ENCODE measurements at places on chromosomes 2 and 18. TPM values are rescaled to one million over a fixed set of nuclear protein-coding genes. Genes with fewer than 3 reads are reported as not detected.

EPB41L3 gene
- total RNA-seq, result 1.1 TPM

DNA sequence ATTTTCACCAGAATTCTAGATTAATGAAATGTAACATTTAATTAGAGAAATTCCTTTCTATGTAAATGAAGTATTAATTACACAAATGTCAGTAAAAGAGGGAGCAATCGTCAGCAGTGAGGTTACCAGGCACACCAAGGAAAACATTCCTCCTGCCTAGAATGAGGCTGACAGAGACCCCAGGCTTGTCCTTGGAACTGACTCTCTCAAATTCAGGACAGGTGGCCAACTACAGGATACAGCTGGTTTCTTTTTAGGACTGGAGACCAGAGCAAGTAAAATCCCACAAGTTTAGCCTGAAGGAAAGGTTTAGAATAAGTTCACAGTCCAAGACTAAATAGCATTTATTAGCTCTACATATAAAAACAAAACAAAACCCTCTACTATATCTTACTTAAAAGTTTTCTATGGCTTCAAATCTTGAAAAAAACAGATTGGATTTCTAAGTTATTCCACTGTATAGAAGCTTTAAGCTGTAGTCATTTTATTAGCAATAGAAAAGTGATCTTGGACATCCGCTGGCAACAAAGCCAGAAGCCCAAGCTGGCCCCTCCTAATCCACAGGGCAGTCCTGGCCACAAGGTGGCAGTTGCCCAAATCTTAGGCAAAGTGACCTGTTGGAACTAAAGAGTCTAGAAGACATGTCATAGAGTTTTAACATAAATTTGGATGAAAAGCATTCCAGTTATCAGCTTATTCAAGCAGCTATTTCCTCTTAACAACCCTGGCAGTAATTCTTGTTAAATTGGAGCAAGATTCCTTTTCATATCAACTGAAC, 81.0 kb downstream of the SP3 start:
- no peak for DNase-seq

DNA sequence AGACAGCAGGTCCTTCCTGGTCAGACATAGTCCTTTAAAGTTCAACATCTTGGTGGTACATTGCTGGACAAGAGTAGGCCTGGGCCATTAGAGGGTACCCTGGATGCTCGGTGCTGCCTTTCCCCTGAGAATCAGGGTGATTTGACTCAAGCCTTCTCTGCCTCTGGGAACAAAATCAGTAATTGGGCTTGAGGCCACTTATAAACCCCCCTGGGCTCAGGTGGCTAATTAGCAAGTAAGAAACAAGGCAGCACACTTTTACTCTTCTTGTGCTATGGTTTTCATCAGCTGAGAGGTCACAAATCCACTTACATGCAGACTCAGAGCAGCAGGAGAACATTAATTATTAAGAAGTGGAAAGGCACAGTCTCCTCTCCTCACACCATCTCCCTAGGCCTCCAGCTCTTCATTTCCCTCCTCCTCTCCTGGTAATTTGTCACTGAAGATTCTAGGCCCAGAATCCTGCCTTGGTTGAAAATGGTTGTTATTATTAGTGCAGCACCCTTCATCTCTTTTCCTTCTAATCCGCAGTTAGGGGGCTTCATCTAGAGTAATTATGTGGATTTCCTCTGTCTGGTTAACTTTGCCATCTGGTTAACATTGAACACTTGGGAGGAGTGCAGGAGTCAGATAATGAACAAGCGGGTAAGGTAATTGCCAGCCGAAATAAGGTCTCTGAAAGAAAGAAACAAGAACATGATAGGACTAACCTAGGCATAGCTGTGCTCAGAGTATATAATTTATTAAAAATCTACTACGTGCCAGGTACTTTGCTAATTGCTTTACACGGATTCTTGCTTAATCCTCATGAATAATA, 29.7 kb upstream of the CASP10 start:
- DNase-seq, result no peak

PTPRN gene
- 1.7 TPM for total RNA-seq

BCS1L gene
- 96.4 TPM for total RNA-seq

CNTNAP5 gene
- not detected for total RNA-seq

AMMECR1L gene
- 17.4 TPM for total RNA-seq

GRCh38 chr2:121209014-121209610, 75.9 kb downstream of the TFCP2L1 start:
- DNase-seq, result no peak
